ENCODE measurements at places on chromosomes 5 and 9.
A peak's percentile ranks its signal among the peaks of the same experiment; 100 is the strongest.

GRCh38 chr5:93580927-93581445 lies at the start of gene NR2F1-AS1:
Gene NR2F1-AS1, minus strand, starts transcription at chr5:93581219.
- no peaks in the 10 kb centered on the region for H3K36me3 ChIP-seq
- H3K27ac ChIP-seq, result peak within 1 kb of the TSS; percentile 7
- H3K4me3 ChIP-seq, result peak within 1 kb of the TSS; percentile 91
- H3K27me3 ChIP-seq, result peaks cover 8% of the 10 kb centered on the region

- H3K27ac ChIP-seq, result no peak overlapping the region
- H3K4me1 ChIP-seq, result peaks cover 16% of the 10 kb centered on the region
- no peak overlapping the region for H3K4me3 ChIP-seq
- no peaks in the 10 kb centered on the region for H3K36me3 ChIP-seq
- no peak for DNase-seq
Measured at GRCh38 chr5:143659599-143660238, 152.2 kb upstream of the HMHB1 start.

DNA sequence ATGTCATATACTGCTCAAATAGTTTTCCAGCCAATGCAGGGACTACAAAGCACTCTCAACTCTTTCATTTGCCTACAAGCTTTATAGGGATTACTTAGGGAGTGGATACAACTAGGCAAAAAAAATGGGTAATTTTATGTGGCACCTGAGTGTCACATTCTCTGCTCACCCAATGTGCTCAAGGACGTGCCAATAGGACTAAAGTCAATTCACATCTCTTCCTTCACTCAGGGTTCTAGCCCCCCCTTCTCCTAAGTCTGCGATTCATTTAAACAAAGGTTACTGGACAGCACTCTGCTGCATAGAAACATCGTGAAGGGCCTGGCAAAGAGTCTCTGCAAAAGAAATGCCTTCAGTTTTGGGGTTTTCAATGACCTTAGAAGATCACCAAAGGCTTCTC lies 142.3 kb downstream of the TSSK1B start:
- peak overlapping the region; percentile 92 for H3K4me3 ChIP-seq
- no peak for DNase-seq
- no peaks in the 10 kb centered on the region for H3K27me3 ChIP-seq
- no peaks in the 10 kb centered on the region for H3K36me3 ChIP-seq
- no peak overlapping the region for H3K27ac ChIP-seq

DNA sequence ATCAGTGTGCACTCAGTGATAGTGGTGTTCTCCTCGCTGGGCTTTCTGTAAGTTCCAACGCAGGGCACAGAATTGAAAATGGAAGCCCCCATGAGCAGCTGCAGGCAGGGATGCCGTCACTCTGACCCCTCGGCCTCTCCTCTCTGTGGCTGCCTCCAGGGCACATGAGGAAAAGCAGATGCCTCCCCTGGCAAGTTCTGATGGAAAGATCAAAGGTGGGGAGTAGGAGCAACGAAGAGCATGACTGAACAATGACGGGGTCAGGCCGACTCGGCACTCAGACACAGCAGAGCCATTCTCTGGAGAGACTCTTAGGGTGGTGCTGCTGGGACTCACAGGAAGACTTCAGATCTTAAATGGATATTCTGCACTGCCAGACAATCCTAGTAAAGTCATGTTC lies 65.6 kb upstream of the CKMT2 start:
- H3K27me3 ChIP-seq, result no peaks in the 10 kb centered on the region
- DNase-seq, result no peak

DNA sequence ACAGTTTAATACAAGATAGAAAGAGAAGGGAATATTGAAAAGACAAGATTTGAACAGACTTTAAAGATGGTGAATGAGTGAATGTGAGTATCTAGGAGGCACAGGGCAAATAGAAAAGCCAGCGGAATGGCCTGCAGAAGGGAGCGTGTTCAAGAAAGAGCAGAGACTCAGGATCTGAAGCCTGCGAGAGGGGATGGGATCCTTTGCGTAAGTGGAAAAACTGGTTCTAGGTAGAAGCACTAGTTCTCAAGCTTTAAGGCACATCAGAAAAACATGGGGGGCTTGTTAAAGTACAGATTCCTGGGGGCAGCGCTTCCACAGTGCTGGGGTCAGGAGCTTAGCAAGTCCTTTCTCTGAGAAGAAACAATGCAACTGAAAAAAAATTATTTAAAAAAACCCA lies 94.8 kb upstream of the NFIL3 start:
- H3K4me3 ChIP-seq, result no peak overlapping the region
- H3K27ac ChIP-seq, result no peak overlapping the region
- no peaks in the 10 kb centered on the region for H3K27me3 ChIP-seq
- H3K36me3 ChIP-seq, result no peaks in the 10 kb centered on the region
- H3K4me1 ChIP-seq, result no peaks in the 10 kb centered on the region
- DNase-seq, result no peak

DNA sequence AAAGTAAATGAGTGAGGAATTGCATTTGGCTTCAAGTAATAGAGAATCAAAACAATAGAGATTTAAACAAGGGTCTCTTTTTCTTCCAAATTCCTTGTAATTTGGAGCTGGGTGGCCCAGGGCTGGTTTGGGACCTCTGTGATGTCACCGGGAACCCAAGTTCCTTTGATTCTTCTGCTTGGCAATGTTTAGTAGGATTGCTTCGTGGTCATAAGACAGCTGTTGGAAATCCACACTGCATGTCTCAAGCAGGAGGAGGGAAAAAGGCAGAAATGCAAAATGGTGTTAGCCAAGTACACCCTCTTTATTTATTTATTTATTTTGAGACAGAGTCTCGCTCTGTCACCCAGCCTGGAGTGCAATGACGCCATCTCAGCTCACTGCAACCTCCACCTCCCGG lies 72.6 kb upstream of the IL12B start:
- H3K27me3 ChIP-seq, result no peaks in the 10 kb centered on the region
- no peaks in the 10 kb centered on the region for H3K36me3 ChIP-seq
- H3K27ac ChIP-seq, result no peak overlapping the region
